ENCODE measurements at places on chromosomes 16 and 17.
A peak's percentile ranks its signal among the peaks of the same experiment; 100 is the strongest.

DNA sequence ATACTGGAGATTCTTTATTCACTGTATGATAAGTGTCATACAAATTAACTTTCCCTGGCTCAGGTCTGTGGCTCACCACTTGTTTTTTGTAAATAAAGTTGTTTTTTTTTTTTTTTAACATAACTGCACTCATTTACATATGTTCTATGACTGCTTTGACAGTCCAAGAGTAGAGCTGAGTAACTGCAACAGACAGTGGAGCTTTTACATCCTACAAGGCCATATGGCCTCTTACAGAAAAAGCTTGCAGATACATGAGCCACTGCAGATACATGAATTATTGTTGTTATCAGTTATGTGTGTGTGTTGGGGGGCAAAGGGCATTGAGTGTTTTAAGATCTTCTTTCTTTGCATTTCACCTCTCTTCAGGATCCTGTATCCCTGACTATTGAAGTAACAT, 311.7 kb downstream of the BCAS3 start:
- DNase-seq: no peak

GRCh38 chr16:4474192-4474961, at the start of gene NMRAL1:
NMRAL1 (minus strand) TSS chr16:4474625; CDS start chr16:4474132, 493 bp downstream.
- peak; percentile 83 for DNase-seq

DNA sequence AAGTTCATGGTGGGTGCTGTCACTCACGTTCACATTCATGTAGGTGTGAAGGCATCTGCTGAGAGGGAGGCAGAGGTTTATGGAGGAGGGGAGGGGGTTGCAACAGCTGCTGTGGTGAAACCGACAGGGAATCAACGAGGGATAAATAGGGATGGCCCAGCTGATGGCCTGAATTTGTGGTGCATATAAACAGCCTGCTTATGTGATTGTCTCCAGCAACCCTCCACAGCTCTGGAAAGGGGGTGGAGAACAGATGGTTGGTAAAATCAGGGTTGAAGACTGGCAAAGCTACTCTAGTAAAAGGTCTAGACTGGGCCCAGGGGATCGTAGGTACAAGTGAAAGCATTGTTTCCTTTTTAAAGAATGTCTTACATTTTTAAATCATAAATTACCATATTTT, 53.7 kb downstream of the IQCK start:
- no peak for DNase-seq

DNA sequence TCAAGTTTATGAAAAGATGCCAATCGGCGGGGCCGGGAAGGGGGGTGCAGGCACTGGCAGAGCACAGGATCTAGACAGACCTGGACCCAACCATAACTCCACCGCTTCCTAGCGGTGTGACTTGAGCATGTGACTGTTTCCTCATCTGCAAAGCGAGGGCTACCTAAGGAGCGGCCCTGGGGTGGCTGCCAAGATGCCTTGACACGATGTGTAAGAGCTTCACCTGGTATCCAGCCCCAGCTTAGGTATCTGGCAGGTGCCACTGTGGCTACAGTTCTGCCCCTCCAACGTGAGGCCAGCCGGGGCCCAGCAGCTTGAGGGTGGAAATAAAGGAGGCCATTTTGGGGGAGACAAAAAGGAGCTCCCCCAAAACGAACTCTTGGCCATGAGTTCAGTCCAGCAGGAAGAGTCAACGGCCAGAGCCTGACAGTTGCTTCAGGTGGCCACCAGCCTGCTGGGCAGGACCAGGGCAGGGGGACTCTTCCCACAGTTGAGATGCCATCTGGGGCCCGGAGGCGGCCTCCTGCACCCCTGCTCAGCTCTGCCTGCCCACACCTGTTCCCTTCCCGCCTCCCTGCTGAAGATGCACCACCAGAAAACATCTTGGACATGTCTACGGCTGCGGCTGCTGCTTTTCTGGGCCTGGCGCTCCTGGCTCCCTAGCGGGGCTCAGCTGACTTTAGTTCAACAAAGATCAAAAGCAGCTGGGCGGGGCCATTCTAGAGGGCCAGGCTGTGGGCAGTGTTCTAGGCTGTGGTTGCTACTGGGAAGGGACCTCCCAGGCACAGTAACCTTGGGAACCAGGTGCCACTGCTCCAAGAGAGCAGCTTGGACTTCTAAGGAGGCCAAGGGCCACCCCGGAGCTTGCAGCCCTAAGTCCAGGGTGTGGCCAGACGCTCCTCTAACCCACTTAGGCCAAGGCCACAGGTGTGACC, 3.4 kb upstream of the MTSS2 start:
- no peak for DNase-seq

GRCh38 chr16:68752602-68753001, 15.5 kb downstream of the CDH1 start:
- no peak for DNase-seq

DNA sequence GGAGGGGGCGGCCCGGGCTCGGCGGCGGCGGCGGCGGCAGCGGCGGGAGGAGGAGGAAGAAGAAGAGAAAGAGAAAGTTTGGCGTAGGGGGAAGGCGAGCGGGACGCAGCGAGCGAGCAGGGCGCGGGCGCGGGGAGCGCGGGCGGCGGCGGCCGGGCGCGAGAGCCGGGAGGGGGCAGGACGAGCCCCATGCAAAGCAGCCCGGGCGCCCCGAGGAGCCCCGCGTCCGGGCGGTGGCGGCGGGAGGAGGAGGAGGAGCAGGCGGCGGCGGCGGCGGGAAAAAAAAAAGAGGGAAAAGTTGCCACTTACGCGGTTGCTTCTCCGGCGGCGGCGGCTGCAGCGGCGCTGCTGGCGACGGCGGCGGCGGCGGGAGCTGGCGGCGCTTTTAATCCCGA, 10.3 kb upstream of the ZFHX3 start:
- DNase-seq: no peak

DNA sequence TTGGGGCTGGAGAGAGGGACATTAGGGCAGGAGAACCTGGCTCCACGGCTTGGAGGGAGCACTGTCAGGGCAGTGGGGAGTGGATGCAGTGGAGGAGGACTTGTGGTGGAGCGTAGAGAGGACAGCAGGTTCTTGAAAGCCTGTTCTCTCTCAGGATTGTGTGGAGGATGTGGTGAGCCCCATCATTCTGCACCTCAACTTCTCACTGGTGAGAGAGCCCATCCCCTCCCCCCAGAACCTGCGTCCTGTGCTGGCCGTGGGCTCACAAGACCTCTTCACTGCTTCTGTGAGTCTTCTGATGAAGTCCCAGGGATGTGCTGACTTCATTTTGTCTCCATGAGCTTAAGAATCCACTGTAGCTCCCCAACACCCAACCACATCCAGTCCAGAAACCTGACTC, 13.5 kb downstream of the COX6A2 start:
- DNase-seq: no peak

DNA sequence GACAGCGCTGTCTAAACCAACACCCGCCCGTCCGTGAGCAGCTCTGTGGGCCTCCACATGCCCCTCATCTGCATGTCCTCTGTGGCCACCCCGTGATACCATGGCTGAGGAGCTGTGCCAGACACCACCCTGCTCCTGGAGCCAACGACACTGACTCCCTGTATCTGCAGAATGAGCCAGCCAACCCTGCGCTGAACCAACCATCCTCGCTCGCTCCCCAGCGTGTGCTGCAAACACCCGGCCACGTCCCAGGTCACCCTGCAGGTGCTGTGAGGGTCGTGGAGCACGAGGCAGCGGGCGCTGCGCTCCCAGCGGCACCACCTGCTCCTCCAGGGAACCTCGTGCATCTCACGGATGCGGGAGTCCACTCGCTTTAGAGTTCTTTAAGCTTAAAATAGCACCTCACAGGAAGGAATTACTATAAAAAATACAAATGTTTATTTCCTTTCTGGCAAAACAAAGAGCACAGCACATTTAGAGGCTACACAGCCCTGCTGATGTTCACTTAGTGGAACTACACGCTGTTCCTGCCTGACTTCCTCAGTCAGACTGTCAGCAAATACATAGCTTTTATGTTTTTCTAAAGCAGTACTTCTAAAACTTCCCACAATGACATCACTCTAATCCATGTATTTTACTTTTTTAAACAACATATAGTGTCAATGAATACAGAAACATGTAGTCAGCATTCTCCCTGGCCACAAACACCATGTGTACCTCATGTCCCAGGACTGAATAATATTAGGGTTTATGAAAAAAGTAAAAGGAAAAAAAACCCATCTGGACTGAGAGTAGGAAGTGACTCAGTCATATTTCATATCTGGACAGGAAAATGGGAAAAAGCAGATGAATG, 43.5 kb downstream of the MAP1LC3B start:
- no peak for DNase-seq

- DNase-seq: no peak
These were observed 48.9 kb upstream of the HAPSTR1 start for GRCh38 chr16:9042533-9042932.

- no peak for DNase-seq
These were observed 97.0 kb downstream of the PRKCA start for GRCh38 chr17:66399441-66399840.

DNA sequence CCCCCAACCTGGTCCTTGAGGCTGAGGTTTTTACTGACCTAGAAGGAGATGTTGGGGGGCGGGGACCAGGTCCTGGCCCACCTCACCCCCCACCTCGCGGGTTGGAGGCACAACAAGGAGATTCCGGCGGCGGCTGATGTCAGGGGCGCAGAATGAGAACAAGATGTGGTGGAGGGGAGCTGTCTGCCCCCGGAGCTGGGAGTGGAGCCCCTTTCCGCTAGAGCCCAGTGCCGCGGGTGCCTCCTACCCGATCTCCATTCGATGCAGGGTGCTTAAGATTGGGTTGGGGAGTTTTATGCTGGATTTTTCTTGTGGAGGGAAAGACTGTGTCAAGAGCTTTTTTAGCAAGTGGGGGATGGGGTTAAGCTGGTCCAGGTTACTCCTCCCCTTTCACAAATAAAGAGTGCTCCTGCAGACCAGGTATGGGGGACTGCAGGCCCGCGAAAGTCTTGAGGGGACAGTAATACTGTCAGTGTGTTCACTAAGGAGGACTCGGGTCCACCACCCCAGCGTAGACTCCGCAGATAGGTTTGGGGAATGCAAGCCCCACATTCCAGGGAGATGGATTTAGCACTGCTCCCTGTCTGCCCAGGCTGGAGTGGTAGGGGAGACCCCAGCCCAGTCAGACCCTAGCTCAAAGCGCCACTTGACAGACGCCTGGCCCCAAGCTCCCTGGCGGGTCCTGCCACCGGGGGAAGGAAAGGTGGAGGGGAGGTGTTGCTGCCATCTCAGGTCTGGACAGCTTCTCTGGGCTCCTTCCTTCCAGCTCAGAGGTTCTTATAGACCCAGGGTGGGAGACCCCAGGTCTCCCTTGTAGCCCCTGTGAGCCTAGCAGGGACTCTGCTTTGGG, 2.0 kb downstream of the CACNA1G start:
- no peak for DNase-seq

- DNase-seq: no peak
These were observed 17.3 kb upstream of the TXNDC11 start for GRCh38 chr16:11759997-11760396.

DNA sequence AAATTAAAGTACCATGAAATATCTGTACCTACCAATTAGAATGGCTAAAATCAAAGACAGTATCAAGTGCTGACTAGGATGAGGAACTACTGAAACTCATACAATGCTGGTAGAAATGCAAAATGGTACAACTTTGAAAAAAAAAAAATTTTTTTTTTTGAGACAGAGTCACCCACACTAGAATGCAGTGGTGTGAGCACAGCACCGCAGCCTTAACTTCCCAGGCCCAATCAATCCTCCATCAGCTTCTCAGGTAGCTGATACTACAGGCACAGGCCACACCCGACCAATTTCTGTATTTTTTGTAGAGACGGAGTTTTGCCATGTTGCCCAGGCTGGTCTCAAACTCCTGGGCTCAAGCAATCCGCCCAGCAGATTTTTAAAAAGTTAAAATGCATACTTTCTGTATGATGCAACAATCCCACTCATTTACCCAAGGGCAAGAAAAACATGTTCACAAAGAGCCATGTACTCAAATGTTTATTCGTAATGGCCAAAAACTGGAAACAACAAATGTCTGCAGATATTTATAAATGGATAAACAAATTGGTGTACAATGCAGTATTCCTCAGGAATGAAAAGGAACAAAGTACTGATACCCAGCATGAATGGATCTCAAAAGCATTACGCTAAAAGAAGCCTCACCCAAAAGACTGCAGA, 8.7 kb downstream of the SMURF2 start:
- DNase-seq: no peak

- no peak for DNase-seq
These were observed 7.7 kb downstream of the ERAL1 start for GRCh38 chr17:28862561-28862960.

- no peak for DNase-seq
These were observed 21.5 kb upstream of the SKAP1 start for GRCh38 chr17:48451489-48451888.

GRCh38 chr16:11437069-11437468, 91.8 kb downstream of the RMI2 start:
- no peak for DNase-seq

- DNase-seq: no peak
These were observed 173.1 kb upstream of the IRX3 start for GRCh38 chr16:54459509-54460262.

DNA sequence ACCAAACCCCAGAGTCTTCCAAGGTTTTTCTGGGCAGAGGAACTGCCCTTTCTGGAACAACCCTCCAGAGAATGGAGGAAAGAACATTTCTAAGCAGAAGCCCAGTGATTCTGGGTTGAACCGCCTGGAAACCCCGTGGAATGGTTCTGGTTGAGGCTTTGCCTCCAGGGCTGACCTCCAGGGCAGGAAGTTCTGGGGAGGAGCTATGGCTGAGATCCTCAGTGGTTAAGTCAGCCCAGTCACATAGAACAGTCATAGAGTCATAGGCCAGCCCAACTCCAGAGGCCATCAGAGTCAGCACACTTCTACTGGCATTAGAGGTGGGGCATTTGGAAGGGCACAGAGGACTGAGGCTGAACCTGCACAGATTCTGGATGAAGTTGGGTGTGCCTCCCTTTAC, 65.9 kb downstream of the SPACA3 start:
- DNase-seq: no peak

- DNase-seq: no peak
These were observed 84.8 kb downstream of the KATNIP start for GRCh38 chr16:27634779-27635178.

DNA sequence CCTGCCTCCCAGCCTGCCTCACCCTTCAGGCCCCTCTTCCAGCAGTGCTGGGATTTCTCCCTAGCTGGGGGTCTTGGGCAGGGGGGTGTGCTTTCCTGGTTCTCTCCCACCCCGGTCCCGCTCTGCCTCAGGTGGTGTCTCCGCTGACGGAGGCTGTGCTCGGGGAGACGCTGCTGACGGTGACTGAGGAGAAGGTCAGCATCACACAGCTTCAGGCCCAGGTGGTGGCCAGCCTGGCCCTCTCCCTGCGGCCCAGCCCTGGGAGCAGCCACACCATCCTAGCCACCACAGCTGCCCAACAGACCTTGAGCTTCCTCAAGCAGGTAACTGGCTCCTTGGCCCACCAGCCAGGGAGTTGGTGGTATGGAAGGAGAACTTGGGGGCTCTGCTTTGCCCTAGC, 56.5 kb downstream of the TMEM132E start:
- no peak for DNase-seq

- no peak for DNase-seq
These were observed 71.1 kb downstream of the BANP start for GRCh38 chr16:88022076-88023042.

DNA sequence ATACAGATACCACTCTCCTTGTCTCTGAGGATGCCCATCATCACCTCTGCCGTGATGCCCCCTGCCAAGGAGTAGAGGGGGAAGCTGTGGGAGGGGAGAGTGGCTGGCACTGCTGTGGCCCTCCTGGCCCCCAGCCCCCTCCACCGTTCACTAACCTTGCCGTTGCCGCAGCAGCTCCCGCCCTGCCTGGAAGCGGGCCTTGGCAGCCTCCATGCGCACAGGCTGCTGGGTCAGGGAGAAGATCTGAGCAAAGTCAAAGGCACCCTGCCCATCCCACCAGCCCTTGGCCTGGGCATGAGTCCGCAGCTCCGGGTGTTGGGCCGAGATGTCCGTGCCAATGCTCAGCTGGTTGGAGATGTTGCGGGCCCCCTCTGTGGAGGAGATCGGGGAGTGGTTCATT, 2.4 kb downstream of the SCRN2 start:
- no peak for DNase-seq

- no peak for DNase-seq
These were observed 70.5 kb downstream of the COPRS start for GRCh38 chr17:31788571-31788946.
